ENCODE measurements at places on chromosomes 3 and 15.

- DNase-seq: no peak
- H3K36me3 ChIP-seq: no peaks in the 10 kb centered on the region
- no peaks in the 10 kb centered on the region for H3K27me3 ChIP-seq
- peaks cover 29% of the 10 kb centered on the region for H3K4me1 ChIP-seq
- no peak overlapping the region for H3K4me3 ChIP-seq
Measured at GRCh38 chr15:80484333-80484864, 80.2 kb downstream of the ARNT2 start.

DNA sequence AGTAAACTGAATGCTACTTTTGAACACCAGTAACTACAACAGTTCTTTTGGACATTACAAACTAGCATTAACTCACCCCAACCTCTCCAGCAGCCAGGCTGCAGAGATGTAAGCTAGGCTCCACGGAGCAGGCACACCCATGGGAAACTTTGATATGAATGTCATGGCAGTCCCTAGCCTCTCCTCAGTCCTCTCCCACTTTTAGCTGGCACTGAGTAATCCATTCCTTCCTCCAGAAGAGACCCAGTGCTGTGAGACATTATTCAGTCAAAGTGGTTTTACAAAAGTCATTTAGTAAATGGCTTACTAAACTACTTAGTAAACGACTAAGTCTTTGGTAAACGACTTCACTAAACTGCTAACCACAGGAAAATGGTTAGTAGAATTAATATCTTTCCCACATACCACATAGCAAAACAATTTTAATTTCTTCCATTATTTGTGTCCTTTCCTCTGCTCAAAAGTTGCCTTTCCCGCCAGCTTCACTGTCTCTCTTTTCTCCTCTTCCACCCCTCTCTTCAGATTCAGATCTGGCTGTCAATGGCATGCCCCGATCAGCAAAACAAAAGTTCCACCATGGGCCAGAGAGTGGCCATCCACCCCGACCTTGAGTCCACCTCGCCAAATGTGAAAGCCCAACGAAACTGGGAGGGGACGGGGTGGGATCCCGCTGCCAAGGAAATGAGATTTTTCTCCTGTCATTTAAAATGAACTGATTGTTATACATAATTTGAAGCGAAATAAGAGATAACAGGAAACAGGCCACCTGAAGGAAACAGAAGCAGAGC is 67.5 kb upstream of the TJP1 start:
- H3K27me3 ChIP-seq: no peaks in the 10 kb centered on the region
- no peak for DNase-seq
- H3K4me3 ChIP-seq: no peak overlapping the region
- no peak overlapping the region for H3K27ac ChIP-seq

GRCh38 chr3:114207768-114208167 is 28.9 kb upstream of the DRD3 start:
- no peak overlapping the region for H3K27ac ChIP-seq
- no peaks in the 10 kb centered on the region for H3K36me3 ChIP-seq
- no peaks in the 10 kb centered on the region for H3K27me3 ChIP-seq

DNA sequence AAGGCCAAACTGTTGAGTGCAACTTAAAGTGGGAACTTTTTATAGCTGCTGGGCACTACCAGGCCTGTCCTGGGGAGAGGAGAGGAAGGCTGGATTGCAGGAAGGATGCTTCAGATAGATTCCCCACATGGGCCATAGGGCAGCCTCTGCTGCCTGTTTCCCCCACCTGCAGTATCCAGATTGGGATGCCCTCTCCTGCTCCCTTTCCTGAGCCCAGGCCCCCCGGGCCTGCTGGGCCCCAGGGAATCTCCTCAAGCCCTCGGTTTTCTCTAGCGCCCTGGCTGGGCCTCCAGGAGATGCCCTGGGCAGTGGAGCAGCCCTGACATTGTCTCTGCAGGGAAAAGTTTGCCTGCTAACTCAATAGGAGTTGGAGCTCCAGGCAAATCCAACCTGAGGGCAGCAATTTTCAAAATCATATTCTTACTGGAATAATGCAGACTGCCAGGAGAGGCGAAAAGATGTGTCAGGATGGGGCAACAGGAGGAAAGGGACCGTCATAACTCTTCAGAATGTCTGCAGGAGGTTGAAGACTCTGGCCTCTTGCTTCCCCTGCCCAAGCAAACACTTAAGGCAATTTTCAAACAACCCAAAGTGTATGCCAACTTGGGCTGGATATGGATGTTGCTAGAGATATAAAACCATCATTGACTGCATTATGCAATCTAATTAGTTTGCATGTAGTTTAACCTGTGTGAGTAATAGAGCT is 4.4 kb downstream of the NR2F2 start:
- H3K27ac ChIP-seq: peak overlapping the region; percentile 91
- no peak for DNase-seq
- H3K4me1 ChIP-seq: peaks cover 3% of the 10 kb centered on the region
- no peaks in the 10 kb centered on the region for H3K27me3 ChIP-seq
- peaks cover 4% of the 10 kb centered on the region for H3K36me3 ChIP-seq
- peak overlapping the region; percentile 95 for H3K4me3 ChIP-seq

GRCh38 chr3:52433328-52433995 is 11.4 kb downstream of the SEMA3G start:
- no peak overlapping the region for H3K27ac ChIP-seq
- H3K4me3 ChIP-seq: no peak overlapping the region
- H3K4me1 ChIP-seq: no peaks in the 10 kb centered on the region
- no peaks in the 10 kb centered on the region for H3K27me3 ChIP-seq

GRCh38 chr3:47299381-47300318 is 16.9 kb downstream of the KLHL18 start:
- H3K27ac ChIP-seq: no peak overlapping the region
- peaks cover 5% of the 10 kb centered on the region for H3K36me3 ChIP-seq
- no peaks in the 10 kb centered on the region for H3K27me3 ChIP-seq
- H3K4me3 ChIP-seq: no peak overlapping the region
- no peak for DNase-seq

DNA sequence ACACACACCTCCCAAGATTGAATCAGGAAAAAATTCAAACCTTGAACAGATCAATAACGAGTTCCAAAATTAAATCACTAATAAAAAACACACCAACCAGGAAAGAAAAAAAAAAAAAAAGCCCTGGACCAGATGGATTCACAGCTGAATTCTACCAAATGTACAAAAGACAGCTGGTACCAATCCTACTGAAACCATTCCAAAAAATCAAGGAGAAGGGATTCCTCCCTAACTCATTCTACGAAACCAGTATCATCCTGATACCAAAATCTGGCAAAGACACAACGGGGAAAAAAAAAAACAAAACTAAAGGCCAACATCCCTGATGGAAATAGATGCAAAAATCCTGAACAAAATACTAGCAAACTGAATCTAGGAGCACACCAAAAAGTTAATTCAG is 54.4 kb upstream of the SLC12A8 start:
- H3K27ac ChIP-seq: no peak overlapping the region
- H3K4me1 ChIP-seq: no peaks in the 10 kb centered on the region
- DNase-seq: no peak
- no peaks in the 10 kb centered on the region for H3K27me3 ChIP-seq
- H3K4me3 ChIP-seq: no peak overlapping the region

- H3K4me3 ChIP-seq: no peak overlapping the region
- no peaks in the 10 kb centered on the region for H3K27me3 ChIP-seq
- no peak overlapping the region for H3K27ac ChIP-seq
Measured at GRCh38 chr3:174251681-174252080, 607.5 kb upstream of the NAALADL2 start.

DNA sequence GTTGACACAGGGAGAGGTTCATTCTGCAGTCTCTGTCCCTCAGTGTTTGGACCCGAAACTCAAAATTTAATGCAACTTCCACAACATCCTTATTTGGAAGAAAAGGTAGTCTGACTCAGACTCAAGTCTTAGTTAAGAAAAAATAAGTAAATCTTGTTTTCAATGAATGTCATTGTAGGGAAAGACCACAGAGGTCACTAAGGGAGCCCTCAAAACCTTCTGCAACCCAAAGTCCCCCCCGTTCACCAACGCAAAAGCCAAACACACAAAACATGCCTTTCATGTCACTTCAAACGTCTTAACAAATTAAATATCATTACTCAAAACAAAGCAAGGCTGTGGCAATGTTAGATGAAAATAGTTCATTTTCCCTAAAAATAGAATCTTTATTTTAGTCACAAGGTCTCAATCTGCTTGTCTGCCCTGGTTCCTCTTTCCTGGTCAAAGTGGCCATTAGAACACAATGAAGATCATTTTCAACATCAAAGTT is 20.9 kb upstream of the SSUH2 start:
- DNase-seq: no peak
- no peaks in the 10 kb centered on the region for H3K27me3 ChIP-seq
- H3K36me3 ChIP-seq: no peaks in the 10 kb centered on the region
- no peak overlapping the region for H3K27ac ChIP-seq

GRCh38 chr3:126870608-126871210 is 112.2 kb upstream of the PLXNA1 start:
- no peak overlapping the region for H3K4me3 ChIP-seq
- H3K27ac ChIP-seq: no peak overlapping the region
- peak; percentile 56 for DNase-seq
- H3K27me3 ChIP-seq: no peaks in the 10 kb centered on the region

DNA sequence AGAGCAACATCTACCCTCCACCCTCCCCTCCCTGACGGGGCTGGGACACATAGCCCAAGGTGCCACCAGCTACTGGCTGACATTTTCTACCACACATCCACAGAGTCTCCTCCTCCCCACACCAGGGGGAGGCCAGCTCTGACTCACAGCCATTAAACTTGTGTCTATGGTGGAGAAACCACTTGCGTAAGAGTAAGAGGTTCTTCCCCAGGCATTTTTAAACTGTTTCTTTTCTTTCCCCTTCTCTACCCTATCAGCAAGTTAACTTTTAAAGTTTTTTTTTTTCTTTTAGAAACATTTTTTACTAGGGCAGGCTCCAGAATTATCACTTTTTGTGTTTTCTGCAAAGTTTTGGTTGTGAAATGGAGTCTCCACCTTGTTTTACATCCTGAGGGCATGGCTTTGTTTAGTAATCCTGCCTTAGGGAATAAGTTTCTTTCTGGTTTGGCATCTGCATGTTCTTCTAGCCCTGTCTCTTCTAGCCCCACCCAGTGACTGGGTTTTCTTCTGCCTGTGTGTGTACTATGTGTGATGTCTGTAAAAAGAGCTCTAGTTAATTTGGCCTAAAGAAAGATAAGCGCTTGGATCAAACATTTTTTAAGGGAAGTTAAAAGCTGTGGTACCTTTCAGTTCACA is 148.8 kb upstream of the GADL1 start:
- no peaks in the 10 kb centered on the region for H3K4me1 ChIP-seq
- no peaks in the 10 kb centered on the region for H3K36me3 ChIP-seq
- H3K4me3 ChIP-seq: no peak overlapping the region
- no peak for DNase-seq

DNA sequence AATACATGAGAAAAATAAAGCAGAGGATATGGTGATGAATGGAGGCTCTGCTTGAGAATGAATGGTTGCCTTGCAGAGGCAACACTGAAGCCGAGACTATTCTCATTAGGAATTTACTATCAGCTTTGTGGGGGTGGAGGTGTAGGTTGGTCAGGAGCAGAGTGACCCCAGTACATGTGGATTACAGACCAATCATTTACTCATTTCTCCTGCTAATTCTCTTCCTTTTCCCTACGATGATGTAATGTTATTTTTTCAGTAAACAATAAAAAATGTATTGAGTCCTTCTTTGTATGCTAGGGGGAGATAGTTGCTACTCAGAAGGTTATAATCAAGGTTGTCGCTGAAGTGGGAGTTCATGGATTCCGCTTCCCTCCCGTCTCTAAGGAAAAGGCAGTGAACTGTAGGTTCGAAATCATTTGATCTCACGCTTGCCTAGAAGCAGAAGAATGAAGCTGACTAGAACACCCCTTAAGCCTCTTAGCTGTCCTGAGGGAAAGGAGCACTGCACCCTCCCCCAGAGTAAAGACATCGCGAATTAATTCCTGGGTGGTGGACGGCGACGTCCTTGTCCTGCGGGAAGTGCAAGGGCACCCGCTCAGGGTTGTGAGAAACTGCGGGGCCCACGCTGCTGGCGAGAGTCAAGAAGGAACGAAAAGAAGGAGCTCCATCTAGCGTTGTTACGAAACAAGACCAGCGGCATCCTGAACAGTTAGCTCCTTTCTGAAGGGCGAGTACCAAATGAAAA is 213.2 kb upstream of the PFN2 start:
- peak overlapping the region; percentile 69 for H3K27ac ChIP-seq
- peak overlapping the region; percentile 60 for H3K4me3 ChIP-seq
- no peaks in the 10 kb centered on the region for H3K27me3 ChIP-seq
- peaks cover 2% of the 10 kb centered on the region for H3K4me1 ChIP-seq
